Choroid plexus epithelial cell (primary cell): ENCODE measurements at places on chromosomes 12 and 14.

GRCh38 chr12:104935886-104936285 is 22.2 kb downstream of the SLC41A2 start:
- no peak for DNase-seq

GRCh38 chr14:92647797-92648279 is 100.6 kb downstream of the LGMN start:
- no peak for DNase-seq

DNA sequence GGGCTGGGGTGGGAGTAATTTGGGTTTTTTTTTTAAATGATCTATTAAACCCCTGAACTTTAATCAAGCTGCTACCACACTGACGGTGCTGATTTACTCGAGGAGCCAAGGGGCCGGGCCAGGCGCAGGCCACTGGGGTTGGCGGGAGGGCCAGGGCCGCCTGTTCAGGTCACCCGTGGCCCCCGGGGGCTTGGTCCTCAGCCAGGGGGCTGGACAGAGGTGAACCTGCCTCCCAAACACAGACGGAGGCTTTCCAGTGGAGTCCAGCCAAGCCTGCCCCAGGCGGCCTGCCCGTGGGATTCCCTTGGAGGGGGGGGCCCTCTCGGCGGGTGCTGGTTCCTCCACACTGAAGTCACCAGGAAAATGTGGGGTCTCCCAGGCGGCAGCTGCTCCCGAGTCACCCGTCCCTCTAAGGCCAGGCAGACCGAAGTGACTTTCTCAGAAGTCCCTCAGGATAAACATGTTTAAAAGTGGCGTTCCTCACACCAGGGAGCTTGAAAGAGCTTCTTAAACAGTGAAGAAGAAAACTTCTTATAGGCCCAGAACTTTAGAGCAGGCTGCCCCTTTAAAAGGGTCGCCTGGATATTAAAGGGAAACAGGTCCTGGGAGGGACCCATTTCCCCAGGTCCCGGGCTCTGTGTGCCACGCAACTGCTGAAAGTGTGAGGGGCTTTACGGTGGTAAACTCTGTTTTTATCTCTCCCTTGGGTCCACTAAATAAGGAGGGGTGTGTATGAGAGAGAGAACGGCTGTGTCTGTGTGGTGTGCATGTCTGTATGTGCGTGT is 167.2 kb upstream of the GSC start:
- peak; percentile 7 for DNase-seq

GRCh38 chr14:23449314-23449713 is 13.9 kb upstream of the MYH7 start:
- DNase-seq: no peak

DNA sequence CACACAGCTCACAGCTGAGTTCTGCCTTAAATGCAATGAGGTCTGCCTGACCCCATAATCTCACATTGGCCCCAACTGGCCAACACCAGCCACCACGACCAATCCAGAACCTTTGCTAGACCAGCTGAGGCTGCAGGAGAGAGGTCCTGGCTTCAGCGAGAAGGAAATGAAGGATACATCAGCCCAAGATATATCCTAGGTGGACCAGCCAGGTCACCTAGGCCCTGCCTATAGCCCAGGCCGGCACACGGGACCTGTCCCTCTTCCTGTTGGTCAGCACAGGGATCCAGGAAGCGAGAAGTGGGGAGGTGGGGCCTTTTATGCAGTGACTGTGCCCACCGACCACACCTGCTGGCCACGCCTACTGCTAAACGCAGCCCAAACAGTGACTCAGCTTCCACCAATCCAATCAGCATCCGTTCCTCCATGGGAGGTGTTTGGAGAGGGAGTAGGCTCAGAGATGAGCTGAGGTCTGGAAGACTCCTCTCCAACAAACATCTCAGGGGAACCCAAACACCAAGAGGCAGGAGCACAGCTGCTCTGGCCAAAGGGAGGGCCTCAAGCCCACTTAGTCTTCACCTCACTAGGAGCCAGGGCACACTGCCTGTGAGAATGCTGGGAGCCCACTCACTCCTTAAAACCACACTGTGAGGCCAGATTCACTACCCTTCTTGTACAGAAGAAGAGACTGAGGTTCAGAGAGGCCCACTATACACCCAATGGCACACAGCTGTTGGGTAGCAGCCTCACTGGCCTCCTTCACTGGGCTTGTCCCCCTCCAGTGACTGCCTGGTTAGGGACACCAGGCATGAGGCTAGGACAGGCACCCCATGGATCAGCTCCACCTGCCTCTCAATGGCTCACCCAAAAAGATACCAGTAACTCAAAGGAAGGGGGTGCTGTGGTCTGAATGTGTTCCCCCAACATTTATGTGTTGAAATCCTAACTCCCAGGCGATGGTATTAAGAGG is 51.3 kb upstream of the PPP2R5C start:
- no peak for DNase-seq

DNA sequence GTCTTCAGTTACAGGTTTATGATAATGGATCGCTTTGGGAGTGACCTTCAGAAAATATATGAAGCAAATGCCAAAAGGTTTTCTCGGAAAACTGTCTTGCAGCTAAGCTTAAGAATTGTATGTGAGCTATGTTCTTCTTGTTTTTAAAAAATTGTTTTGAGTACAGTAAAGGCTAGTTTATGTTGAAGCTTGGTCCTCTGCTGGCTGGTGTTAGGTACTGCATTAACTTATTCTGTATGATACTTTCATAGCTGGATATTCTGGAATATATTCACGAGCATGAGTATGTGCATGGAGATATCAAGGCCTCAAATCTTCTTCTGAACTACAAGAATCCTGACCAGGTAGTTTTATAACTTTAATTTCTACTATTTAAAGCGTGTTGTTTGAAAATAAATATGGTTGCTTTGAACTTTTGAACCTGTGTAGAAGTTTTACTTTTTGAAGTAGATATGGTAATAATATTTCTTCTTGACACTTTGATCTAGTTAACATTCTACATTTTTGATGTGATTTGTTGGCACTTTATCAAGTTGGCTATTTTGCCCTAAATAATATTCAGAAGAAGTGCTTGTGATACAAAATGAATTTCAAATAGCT is 55.7 kb downstream of the VRK1 start:
- peak; percentile 86 for DNase-seq

GRCh38 chr12:24550609-24551008 is 398.3 kb downstream of the BCAT1 start:
- no peak for DNase-seq

DNA sequence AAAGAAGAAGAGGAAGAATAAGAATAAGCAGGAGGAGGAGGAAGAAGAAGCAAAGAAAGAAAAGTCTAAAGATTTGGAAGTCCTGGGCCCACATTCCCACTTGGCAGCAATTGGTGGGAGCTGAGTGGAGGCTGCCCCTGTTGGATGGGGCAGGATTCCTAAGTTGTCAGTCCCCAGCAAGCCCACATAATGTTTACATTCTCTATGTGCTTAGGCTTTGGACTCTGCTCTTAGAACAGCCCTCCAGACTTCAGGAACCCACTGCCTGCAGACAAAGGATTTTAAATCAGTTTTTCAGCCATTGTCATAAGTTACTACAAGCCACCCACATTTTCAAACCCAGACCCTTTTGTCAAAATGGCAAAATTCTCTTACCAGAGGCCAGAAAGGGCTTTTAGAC is 92.0 kb downstream of the OTX2 start:
- DNase-seq: no peak

DNA sequence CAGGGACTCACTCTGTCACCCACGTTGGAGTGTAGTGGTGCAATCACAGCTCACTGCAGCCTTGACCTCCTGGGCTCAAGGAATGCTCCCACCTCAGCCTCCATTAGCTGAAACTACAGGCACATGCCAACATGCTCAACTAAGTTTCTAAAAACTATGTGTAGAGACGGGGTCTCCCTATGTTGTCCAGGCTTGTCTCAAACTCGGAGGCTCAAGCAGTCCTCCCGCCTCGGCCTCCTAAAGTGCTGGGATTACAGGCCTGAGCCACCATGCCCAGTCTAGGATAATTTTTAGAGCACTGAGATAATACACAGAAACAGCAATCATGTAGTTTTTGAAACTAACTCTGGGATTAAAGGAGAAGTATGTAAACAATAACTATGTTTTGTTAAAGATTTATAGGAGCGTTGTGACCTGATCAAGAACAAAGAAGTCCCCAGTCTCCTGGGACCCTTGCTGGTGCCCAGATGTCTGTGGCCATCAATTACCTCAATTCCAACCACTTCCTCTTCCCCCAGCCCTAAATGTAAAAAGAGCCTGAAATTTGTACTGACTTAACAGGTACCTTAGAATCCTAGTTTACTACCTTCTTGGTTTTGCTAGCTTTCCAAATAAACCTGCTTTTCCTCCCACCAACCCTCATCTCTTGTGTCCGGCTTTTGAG is 28.9 kb upstream of the EGLN3 start:
- no peak for DNase-seq

GRCh38 chr14:104295681-104296387 is 157.4 kb downstream of the KIF26A start:
- no peak for DNase-seq

DNA sequence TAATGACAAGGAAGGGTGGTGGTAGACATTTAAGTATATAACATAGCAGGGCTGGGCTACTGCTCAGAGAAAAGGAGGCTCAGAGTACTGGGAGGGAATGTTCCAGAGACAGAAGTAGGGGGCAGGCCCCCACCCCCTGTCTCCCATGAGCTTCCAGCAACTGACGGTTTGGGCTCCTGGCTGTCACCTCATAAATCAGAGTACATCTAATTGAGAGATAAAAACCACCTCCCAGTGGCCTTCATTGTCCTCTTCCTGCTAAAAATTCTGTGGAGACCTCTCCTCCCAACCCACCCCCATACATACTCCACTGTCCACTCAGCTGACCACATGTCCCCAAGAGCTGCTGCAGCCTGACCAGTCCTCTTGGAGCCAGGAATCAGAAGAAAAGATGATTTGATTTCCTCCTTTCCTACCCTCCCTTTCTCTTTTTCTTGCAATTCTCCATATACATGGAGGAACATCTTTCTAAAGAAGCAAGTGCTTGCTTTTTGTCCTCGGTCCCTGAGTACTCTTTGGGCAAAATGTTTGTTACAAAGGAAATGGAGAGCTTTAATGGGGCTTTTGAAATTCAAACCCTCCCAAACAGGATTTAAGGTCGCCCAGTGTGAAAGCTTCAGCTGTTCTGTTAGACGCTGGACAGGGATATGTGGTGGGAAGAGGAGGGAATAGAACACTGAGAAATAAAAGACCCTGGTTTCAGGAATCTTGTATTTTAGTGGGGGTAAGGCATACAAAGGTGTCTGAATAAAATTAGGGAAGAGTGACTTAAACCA is 16.4 kb upstream of the KCNA5 start:
- no peak for DNase-seq

GRCh38 chr12:122318607-122319605 is 52.6 kb upstream of the VPS33A start:
- DNase-seq: peak; percentile 78

- peak; percentile 95 for DNase-seq
Measured at GRCh38 chr14:50060871-50061663, 55.3 kb downstream of the VCPKMT start.

DNA sequence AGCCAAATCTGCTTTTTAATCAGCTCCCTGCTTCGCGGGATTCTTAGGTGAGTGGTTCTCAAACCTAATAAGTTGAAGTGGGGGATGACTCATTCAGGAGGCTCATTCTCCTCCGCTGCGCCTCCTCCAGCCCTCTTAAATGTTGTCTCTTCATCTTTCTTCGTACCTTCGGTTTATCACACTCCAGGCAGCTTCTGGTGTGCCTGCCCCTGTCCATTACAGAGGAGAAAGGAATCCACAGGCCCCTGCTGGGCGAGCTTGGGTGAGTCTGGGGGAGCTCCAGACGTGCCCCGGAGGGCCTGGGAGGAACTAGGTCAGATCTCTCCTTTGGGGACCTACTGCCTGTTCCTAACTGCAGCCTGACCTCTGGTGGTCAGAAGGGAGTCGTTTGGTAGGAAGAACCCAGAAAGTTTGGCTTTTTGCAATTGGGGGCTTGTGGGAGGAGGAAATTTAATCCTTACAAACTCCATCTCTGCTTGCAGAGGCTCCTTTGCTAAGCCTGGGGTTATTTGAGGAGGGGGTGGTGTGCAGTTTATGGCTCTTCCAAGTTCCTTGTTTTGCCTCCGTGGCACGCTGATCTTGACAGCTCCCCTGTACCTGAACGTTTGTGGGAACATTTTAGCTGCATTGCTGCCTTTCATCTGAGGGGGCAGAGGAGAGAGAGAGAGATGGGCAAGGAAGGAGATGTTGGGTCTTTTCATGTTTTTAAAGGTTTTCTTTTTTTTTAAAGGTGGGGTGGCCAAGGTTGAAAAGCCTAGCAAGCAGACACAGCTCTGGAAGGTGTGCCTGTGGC is 84.1 kb upstream of the GNG2 start:
- peak; percentile 87 for DNase-seq

DNA sequence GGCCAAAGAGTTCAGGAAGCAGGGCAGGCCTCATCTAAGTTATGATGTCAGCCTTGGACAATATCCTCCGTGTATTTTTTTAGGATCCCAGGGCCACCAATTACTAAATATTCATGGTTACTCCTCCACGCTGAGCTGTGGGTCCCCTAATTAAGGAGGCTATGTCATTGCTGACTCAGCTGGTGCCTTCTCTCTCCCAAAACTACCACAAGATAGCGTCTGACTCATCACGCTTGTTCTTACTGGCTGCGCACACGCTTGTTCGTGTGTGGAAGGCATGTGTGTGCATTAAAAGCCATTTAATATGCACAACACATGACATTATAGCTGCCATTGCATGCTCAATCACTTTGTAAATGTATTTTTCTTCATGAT is 78.3 kb downstream of the GSC start:
- DNase-seq: no peak

- no peak for DNase-seq
Measured at GRCh38 chr14:85357120-85357519, 172.8 kb upstream of the FLRT2 start.
